ENCODE measurements at places on chromosomes 7 and 10.

DNA sequence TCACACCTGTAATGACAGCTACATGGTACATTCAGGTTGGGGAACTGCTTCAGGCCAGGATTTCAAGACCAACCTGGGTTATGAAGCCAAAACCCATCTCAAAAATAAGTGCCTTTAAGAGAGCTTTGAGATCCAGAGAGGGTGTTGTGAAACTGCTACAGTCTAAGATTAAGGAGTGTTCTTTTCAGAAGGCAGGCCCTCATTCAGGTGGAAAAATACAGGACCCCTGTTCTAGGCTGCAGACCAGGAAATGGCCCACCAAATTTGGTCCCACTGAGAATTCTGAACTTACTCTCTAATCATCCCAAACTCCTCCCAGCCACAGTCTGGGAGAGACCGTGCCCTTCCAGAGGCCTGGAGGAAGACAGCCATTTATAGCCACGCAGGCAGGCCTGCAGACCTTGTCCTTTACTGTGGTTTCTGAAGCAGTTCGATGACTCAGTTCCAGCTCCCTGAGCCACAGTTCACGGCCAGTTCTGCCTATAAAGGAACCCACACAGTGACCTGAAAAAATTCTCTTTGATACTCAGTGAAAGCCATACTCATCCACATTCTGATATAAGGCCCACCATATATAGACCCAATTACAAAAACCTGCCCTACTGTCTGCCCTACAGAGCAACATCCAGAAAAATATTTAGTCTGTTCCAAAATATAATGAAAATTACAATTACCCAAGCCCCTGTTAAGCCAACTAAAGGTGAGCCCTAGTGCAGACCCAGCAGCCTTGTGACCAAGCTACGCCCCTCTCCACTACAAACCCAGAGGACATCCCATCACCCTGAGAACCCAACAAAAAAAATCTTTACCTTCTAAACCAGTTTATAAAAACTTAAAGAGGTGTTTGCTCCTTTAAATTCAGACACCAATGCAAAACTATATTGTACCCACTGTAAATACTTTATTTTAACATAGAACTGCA lies 21.2 kb downstream of the ZNF680 start:
- DNase-seq: no peak

DNA sequence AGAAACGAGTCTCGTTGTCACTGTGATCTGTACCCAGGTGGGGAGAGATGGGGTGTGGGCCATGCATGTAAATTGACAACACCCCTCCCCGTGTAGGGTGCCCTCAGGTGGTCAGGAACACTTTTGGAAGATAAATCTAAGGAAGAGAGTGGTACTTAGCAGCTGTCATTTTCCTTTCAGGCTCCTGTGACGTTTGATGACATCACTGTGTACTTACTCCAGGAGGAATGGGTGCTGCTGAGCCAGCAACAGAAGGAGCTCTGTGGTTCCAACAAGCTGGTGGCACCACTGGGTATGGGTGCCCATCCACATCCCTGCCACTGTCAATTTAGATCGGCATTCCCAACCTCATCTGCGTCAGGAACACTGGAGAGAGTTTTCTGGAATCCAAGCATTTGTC lies 6.3 kb downstream of the ZNF862 start:
- DNase-seq: no peak

- no peak for DNase-seq
Observed at GRCh38 chr7:82539969-82540368, 96.4 kb upstream of the CACNA2D1 start.

DNA sequence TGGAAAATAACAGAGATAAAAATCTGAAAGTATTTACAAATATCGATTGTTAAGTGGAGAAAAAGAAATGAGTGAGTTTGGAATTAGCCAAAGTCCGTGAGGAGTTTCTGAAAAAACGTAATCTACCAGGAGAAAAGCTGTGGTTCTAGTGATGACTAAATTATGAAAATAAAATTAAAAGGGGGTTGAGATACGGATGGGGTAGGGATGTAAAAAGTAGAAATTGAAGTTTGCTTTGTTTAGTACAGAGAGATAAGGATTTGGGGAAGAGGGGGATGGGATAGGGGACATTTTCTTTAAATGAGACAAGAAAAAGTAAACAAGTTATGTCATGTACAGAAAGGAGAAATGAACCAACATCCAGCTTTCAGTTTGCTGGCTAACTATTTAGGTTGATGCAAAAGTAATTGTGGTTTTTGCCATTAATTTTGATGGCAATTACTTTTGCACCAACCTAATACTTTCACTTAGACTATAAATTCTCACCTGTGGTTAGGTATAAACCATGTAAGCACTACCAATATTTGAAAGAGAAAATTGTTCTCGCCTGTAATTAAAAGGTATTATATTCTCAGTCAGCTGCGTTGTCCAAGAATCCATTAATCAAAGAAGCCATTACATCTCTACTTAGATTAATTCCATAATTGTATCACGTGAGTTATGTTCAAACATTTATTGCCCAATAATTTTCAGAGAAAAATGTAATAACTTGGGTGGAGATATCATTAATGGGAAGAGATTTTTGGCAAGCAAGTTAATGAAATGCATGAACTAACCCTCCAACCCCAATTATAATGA lies 143.0 kb upstream of the NRP1 start:
- DNase-seq: no peak

DNA sequence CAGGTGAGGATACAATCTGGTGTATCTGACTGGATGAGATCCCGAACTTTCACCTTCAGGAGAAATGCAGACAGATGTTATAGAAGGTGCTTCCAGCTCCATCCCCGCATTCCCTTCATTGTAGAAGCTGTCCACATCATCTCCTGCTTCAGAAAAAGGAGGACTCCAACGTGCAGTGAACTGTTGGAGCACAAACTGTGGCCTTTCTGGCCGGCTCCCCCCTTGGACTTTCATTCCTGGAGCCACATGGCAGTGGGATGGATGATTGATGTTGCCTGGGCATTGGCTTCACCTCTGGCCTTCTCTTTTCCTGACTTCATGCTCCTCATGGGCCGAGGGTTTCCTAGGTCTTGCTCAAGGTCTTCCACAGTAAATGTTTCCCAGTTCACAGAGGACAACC lies 29.6 kb upstream of the ZNF273 start:
- no peak for DNase-seq

DNA sequence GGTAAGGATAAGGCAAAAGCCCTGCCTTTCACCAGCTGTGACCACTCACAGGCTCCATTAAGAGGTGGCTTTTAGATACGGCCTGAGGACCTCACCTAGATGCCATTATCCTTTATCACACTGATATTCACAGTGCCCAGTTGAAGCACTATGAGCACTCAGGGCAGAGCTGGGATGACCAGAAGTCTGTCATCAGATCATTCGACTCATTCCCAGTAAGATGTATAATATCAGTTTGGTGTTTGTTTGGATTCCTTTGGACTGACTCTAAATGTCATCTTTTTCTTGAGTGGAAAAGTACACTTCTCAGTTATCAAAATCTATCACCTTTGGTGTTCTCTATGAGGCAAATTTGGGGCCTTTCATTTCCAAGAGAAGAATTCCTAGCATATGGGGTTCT lies 18.7 kb downstream of the CCDC136 start:
- no peak for DNase-seq

DNA sequence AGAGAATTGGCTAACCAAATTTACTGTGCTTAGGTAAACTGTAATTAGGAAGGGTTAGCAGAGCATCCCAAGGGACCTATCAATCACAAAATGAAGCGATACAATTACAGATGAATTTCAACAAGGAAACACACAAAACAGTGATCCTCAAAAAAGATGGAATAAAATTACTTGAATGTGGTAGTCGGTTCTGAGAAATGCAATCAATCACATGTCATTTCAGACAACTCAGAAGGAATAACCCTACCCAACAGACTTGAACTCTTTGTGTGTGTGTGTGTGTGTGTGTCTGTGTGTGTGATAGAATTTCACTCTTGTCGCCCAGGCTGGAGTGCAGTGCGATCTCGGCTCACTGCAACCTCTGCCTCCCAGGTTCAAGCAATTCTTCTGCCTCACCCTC lies 43.5 kb downstream of the ST8SIA6 start:
- DNase-seq: no peak

DNA sequence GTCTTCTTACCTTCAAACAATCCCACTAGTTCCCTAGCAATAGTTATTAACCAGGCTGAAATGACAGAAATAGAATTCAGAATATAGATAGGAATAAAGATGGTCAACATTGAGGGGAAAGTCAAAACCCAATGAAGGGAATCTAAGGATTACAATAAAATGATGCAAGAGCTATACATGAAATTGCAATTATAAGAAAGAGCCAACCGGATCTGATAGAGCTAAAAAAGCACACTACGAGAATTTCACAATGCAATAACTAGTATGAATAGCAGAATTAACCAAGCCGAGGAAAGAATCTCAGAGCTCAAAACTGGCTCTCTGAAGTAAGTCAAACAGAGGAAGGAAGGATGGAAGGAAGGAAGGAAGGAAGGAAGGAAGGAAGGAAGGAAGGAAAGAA lies 288.7 kb upstream of the KCND2 start:
- DNase-seq: no peak

DNA sequence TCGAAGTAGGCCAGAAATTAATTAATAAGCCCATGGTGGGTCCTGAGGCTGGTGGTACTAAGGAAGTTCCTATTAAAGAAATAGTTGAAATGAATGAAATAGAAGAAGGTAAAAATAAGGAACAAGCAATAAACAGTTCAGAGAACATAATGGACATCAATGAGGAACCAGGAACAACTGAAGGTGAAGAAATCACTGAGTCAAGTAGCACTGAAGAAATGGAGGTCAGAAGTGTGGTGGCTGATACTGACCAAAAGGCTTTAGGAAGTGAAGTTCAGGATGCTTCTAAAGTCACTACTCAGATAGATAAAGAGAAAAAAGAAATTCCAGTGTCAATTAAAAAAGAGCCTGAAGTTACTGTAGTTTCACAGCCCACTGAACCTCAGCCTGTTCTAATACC lies 36.0 kb downstream of the SLK start:
- no peak for DNase-seq

DNA sequence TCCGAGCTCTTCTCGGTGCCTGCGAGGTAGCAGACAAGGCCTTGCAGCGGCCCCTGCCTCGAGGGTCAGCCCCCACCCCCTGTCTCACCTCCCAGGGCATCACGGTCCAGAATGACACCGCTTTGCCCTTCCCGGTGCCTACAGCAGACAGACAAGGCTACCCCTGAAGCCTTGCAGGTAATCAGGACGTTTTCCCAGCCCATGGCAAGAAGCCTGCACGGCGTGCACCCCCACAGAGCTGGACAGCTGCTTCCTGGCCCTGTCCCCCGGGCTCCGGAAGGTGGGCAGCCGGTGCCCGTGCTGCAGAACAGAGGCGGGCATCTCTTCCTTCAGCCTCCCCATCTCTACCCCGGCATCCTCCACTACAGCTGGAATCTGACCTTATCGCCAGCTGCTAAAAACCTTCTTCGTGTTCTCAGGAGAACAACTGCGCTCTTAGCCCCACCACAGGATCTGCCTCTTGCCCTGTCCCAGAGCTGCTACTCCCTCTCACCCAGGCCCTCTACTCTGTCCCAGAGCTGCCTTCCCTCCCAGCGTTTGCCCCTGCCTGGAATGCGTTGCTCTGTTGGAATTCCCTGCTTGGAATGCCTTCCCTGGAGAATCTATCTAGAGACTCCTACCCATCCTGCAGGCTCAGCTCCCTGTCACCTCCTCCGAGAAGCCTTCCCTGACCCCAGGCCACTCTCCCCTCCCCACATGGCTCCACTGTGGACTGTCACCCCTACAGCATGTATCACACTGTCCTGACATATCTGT lies 4.7 kb downstream of the MYL10 start:
- no peak for DNase-seq

- no peak for DNase-seq
Observed at GRCh38 chr7:46100521-46100920, 179.4 kb upstream of the IGFBP3 start.

DNA sequence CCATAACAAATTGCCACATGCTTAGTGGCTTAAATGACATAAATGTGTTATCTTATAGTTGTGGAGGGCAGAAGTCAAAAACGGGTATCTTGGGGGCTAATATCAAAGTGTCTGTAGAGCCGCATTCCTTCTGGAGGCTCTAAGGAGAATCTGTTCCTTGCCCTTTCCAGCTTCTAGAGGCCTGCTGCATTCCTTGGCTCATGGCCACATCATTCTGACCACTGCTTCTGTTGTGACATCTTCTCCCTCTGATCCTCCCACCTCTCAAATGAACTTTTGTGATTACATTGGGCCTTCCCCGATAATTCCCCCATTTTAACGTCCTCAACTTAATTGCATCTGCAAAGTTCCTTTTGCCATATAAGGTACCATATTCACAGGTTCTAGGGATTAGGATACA lies 76.1 kb downstream of the CYP26A1 start:
- no peak for DNase-seq

DNA sequence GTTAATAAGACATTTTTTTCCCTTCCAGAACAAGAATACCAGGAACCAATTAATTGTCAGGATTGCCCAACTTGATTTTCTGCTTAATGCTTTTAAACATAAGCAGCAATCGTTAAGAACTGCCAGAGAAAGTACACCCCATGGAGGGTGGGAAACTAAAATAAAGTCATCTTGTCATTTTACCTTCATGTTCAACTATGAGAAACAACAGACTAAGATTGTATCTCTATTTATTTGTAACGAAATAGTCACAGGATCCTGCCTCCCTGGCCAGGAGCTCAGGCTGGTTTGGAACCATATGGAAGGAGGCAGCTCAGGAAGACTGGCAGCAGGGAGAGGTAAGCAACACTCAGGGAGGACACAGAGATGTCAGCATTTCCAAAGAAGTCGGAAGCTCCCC lies 129.6 kb downstream of the TNS3 start:
- DNase-seq: no peak

DNA sequence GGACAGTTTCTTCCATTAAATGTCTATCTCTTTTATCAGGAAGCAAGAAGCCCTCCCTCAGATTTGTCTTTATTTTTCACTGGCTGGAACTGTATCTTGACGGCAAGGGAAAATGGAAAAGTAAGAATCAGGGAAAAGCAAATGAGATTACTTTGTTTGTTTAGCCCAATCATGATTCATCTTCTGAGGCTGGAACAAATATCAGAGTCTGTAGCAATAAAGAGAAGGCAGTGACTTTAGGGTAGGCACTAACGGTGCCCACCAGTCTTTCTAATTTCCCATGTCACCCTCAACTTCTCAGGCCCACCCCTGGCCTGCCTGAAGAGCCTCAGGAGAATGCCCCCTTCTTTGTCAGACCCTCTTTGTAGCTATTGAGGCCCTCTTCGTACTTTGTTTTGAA lies 36.3 kb upstream of the GOLGA7B start:
- no peak for DNase-seq

DNA sequence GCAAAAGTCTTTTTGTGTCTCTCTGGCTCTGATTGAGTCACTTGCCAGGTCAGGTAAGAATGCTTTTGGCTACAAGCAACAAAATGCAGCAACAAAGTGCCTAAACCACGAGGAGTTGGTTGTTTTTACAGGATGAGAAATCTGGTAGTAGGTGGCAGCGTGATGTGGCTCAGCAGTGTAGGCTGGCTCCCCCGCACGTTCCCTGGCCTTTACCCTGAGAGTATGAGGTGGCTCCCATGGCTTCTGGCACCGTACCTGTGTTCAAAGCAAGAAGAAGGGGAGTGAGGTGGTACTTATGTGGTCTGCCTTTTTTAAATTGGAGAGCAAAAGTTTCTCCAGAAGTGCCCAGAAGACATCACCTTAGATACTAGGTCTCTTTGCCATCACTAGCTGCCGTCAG lies 11.7 kb downstream of the PRKRIP1 start:
- no peak for DNase-seq

Data from stimulated activated CD4-positive, alpha-beta T cell treated with anti-CD3 and anti-CD28 coated beads, Interleukin-1b, Interleukin-23, amount 100 ng/mL, for 1 hour (primary cell).